ENCODE measurements at places on chromosomes 3 and 15. TPM values are rescaled to one million over a fixed set of nuclear protein-coding genes. Genes with fewer than 3 reads are reported as not detected.

Gene CDCP1
- 1.1 TPM for polyA plus RNA-seq

Gene SPSB4
- 13.8 TPM for polyA plus RNA-seq

Gene SERPINI2
- 2.9 TPM for polyA plus RNA-seq

Gene STRIT1
- polyA plus RNA-seq = 1.7 TPM

Gene TXNRD3
- 19.0 TPM for polyA plus RNA-seq

Gene CCK
- 0.56 TPM for polyA plus RNA-seq

Gene PCSK6
- polyA plus RNA-seq = 7.2 TPM

Gene PHLDB2
- polyA plus RNA-seq = 117 TPM

Gene EXOSC7
- polyA plus RNA-seq = 48.8 TPM

Gene MUC4
- polyA plus RNA-seq = 0.65 TPM

Gene CELSR3
- polyA plus RNA-seq = 1.2 TPM

Gene MED12L
- 2.6 TPM for polyA plus RNA-seq

Measured in renal cortex interstitium (tissue), 15 donors.